ENCODE measurements at places on chromosomes 12 and 14.

DNA sequence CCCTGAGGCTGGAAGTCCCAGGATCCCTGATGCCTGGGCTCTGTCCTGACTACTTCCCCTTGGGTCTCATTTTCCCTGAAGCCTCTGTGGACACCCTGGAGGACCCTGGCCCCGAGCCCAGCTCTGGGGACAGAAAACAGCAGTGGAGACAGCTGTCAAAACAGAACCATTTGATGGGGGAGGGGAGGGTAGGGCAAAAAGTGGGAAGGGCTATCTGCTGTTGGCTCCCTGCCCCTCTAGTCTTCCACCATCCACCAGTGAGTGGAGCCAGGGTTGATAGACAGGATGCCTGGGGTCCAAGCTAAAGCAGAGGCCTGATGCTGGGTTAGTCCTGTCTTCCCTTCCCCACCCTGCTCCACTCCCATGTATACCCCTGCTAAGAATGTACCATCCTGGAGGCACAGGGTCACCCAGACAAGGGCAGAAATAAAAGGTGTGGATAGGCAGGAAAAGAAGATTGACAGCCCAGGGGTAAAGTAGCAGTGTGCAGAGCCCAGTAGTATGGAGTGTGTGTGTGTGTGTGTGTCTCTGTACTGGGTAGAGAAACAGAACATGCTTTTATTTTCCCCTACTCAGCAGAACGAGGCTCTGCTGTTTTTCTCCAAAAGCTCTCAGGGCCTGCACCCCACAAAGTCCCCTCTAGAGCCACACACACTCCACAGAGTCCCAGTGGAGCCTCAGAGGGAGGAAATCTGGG lies 9.8 kb downstream of the ZNF385A start:
- no peak for ATAC-seq

GRCh38 chr14:75295061-75295461 lies 16.4 kb downstream of the FOS start:
- ATAC-seq: peak; percentile 20

GRCh38 chr14:64760916-64761315 lies 56.7 kb downstream of the PLEKHG3 start:
- ATAC-seq: no peak

- ATAC-seq: no peak
These were observed 209.6 kb downstream of the MED13L start for GRCh38 chr12:116067892-116068291.

- no peak for ATAC-seq
These were observed 5.5 kb upstream of the OAS1 start for GRCh38 chr12:112901271-112901670.

DNA sequence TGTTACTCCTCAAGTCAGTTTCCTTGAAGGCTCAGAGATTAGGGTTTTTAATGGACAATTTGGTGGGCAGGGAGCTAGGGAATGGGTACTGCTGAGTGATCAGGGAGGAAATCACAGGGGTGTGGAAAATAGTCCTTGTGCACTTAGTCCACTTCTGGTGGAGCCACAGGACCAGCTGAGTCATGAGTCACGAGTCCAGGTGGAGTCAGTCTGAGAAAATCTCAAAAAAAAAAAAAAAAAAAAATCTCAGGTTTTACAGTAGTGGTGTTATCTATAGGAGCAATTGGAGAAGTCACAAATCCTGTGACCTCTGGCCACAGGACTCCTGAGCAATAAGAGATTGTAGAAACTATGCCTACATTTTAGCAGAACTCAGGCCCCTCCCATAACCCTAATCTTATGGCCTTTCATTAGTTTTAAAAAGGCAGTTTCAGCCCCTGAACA lies 28.2 kb upstream of the AMN1 start:
- ATAC-seq: no peak

- ATAC-seq: no peak
These were observed 2.4 kb downstream of the AREL1 start for GRCh38 chr14:74710480-74710879.

DNA sequence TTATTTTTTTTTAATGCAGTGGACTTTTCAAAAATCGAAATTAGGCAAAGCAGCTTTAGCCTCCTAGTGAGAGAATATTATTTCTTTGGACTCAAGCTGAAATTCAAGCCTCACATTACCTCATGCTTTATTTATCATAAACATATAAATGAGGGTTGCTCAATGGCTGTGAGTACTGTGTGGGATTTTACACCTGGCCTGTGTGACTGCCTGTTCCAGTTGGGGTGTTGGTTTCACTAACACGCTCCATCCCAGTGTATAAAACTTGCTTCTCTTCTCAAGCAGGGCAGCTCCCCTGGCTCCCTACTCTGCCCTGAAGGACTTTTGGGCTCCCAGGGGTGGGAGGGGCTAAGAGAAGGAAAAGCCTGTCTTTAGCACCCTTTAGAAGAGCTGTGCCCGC lies 15.0 kb downstream of the ANKLE2 start:
- no peak for ATAC-seq

GRCh38 chr14:59189786-59190368 lies 1.4 kb downstream of the DAAM1 start:
- peak; percentile 14 for ATAC-seq

DNA sequence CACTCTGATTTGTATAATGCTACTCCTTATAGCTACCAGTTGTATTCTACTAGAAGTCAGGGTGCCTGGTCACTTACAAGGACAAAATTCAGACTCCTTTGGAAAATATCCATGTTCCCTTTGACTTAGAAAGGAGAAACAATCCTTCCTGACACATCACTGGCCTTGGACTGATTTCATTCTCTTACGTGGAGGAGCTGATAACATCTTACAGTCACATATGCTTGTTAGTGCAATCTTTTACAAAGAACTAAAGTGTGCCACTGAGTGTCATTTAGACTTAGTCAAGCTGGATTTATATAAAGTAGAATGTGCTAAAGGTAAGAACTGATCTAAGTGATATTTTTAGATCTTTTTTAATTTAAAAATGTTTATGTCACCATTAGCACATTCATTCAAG lies 131.0 kb upstream of the TMTC2 start:
- ATAC-seq: no peak

DNA sequence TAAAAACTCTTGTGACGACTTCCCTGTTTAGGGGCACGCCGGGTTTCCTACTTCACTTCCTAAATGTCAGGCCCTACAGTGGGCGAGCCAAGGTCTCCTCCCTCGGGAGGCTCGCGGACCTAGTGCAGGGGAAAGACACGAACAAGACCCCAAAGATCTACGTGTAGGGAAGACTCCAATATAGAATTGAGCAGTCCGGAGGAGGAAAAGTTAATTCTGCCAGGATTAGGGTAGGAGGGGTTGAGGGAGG lies 564 bp downstream of the ATXN3 start:
- peak; percentile 34 for ATAC-seq

- ATAC-seq: no peak
These were observed 107.4 kb upstream of the MED13L start for GRCh38 chr12:116384691-116385485.

- ATAC-seq: no peak
These were observed 12.1 kb downstream of the FGD6 start for GRCh38 chr12:95205016-95205624.

DNA sequence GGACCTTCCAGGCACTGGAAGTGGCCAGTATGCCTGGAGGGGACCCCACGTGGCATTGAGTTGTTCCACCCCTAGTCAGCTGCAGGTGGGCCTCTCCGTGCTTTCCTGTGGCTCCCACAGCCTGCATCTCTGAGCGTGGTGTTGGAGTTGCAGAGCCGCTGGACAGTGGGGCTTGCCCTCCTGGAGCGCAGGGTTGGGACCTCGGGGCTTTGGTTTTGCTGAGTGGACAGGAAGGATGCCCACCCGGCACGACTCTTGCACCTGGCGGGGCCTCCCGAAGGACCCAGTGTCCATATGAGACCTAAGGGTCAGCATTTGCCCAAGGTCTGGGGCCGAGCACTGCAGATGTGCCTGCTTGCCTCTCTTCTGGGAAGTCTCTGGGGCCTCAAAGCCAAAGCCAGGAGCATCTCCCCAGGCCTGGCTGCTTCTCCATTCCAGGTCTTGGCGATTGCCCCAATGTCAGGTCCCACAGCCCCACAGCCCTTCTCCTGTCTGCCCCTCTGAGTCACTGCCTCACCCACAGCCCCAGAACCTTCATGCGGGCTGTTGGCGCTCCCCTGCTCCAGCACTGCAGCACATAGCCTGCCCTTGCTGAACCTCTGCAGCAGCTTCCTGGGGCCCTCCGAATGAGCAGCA lies 1.5 kb downstream of the PACS2 start:
- no peak for ATAC-seq

GRCh38 chr12:112361271-112361670 lies 21.0 kb downstream of the HECTD4 start:
- ATAC-seq: no peak

DNA sequence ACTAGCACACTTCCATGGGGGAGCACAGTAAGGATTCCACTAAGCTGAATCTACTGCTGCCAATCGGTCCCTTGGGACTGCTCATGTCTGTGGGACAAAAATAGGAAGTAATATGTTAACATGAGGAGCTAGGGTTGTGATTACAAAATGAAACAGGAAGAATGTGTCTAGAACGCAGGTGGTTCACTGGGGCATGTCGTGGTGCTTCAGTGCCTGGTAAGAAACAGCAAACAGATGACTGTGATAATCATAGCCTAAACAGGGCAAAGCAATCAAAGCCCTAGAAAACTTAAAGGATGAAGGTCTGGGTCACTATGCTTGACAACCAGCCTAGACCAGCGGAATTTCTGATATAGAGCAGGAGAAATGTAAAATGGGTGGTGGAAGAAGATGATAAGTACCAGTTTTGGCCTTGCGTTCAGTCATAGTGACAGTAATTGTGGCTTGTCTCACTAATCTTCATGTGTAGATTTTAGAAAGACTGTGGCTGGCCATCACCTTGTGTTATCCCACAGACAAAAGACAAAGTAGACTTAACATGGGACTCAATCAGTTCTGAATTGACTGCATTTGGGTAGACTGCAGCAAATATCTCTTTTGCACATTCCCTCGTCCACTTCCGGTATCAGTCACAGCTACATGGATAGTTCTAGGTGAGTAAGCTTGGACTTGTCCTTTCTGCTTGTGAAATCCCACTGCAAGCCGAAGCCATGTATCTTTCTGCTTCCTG lies 51.4 kb downstream of the WASHC3 start:
- ATAC-seq: no peak

- no peak for ATAC-seq
These were observed 46.9 kb upstream of the SLC24A4 start for GRCh38 chr14:92276074-92276473.

DNA sequence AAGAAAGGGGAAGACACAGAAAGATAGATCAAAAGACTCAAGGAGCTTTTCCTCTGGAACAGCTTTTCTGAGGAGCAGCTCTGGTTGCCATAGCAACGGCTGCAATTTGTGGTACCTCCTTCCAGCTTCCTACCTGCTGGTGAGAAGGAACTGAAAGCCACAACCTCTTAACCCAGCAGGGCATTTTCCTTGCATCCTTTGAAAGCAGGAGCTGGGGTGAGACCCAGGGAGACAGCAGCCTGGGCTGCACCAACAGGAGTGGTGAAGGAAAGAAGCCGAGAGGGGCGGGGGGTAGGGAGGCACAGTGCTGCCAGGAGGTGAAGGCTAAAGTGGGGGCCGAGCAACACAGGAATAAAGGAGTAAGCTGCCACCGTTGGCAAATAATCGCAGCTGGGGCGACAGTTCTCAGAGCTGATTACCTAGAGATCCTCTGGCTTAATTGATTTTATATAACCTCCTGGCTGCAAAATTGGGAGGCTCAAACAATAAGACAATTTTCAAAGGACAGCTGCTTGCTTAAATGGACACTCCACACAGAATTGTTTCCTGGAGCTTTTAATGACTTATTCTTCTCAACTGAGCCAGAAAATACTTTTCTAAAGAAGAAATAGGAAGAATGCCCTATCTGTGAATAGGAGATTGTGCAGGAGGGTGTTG lies 129.4 kb downstream of the RPAP3 start:
- ATAC-seq: no peak

DNA sequence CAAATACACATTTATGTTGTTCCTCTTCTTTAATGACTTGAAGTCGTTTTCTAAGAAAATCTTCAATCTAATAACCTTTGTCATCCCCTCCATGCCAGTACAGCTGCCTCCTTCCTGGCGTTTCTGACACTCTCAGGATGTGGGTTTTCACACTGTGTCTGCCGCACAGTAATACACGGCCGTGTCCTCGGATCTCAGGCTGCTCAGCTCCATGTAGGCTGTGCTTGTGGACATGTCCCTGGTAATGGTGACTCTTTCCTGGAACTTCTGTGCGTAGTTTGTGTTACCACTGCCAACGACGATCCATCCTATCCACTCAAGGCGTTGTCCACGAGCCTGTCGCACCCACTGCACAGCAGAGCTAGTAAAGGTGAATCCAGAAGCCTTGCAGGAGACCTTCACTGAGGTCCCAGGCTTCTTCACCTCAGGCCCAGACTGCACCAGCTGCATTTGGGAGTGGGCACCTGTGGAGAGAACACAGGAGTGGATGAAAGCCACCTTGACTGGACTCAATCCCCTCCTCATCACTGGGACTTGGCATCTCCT lies 1095.9 kb downstream of the TMEM121 start:
- ATAC-seq: no peak

DNA sequence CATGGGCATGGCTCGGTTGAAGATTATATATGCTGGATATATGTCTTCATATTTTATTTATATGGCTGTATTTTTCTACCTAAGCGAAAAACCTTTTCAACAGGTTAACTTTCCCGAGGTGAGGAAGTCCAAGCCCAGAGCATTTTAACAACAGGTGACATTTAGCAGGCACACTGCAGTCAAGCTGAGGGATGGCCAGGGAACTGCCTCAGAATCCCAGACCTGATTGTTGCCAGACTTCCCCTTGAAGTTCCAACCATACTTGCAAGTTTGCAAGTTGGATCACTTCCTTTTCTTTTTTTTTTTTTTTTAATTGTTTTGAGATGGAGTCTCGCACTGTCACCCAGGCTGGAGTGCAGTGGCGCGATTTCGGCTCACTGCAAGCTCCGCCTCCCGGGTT lies 166.0 kb upstream of the FRMD6 start:
- no peak for ATAC-seq

DNA sequence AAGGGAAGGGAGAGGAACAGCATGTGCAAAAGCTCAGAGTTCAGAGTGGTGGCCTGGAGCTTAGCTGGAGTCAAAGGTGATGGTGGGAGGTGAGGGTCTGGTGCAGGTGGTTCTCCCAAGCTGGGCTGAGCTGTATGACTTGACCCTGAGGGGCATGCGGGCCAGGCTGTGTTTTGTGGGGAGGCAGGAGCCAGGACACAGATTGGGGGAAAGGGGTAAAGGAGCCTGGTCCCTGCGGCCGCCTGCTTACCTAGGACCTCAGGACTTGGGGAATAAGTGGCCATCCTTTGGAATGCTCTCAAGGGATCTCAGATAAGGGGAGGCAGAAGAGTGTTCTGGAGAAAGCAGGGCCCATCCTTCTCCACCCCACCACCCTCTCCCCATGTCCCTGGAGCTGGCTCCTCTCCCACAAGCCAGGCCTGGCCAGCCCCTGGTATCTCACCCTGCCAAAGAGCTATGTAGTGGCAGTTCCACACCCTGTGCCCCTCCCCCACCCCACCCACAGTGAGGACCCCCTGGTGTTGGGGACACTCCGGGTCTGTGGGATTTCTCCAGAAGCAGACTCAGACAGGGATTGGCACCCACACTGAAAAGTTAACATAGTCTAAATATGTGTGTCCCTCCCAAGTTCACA lies 19.9 kb upstream of the CEP170B start:
- no peak for ATAC-seq

Data from gastroesophageal sphincter (tissue), 4 donors.